ENCODE measurements at places on chromosomes 5 and 9. TPM values are rescaled to one million over a fixed set of nuclear protein-coding genes. Genes with fewer than 3 reads are reported as not detected.

DNA sequence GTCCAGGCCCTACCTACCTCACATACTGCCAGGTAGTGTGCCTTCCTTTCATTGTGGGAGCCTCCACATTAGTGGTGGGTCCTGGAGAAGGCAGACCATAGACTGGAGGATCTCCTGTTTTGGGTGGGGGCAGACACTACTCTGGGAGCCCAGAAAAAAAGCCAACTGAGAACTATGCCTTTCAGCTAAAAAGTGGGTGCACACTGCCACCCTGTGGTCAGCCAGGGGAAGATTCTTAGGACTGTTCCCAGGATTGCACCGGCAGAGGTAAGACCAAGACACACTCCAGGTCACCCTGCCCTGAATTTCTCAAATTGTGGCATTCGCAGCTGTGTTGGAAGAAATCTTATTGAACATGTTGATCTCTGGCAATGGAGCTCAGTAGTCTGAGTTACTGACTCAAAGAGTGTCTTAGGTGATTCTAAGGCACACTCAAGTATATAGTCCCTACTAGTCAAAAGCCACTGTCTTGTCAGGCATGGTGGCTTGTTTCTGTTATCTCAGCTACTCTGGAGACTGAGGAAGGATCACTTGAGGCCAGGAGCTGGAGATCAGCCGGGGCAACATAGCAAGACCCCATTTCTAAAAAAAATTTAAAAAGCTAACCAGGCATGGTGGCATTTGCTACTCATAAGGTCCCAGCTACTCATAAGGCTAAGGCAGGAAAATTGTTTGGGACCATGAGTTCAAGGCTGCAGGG is 3.6 kb downstream of the SIGMAR1 start:
- peaks cover 7% of the 10 kb centered on the region for H3K27me3 ChIP-seq
- H3K27ac ChIP-seq, result no peak overlapping the region
- peaks cover 15% of the 10 kb centered on the region for H3K4me1 ChIP-seq
- H3K36me3 ChIP-seq, result no peaks in the 10 kb centered on the region
- no peak overlapping the region for H3K4me3 ChIP-seq
- DNase-seq, result peak; percentile 48

- H3K4me1 ChIP-seq, result no peaks in the 10 kb centered on the region
- DNase-seq, result peak; percentile 16
- no peaks in the 10 kb centered on the region for H3K27me3 ChIP-seq
- H3K36me3 ChIP-seq, result no peaks in the 10 kb centered on the region
- H3K4me3 ChIP-seq, result no peak overlapping the region
- H3K27ac ChIP-seq, result no peak overlapping the region
Measured at GRCh38 chr5:94524841-94525697, 93.3 kb downstream of the KIAA0825 start.

- no peak overlapping the region for H3K4me3 ChIP-seq
- no peaks in the 10 kb centered on the region for H3K27me3 ChIP-seq
- no peaks in the 10 kb centered on the region for H3K36me3 ChIP-seq
- no peak for DNase-seq
- H3K4me1 ChIP-seq, result no peaks in the 10 kb centered on the region
Measured at GRCh38 chr5:105803431-105803830, 1867.3 kb downstream of the EFNA5 start.

DNA sequence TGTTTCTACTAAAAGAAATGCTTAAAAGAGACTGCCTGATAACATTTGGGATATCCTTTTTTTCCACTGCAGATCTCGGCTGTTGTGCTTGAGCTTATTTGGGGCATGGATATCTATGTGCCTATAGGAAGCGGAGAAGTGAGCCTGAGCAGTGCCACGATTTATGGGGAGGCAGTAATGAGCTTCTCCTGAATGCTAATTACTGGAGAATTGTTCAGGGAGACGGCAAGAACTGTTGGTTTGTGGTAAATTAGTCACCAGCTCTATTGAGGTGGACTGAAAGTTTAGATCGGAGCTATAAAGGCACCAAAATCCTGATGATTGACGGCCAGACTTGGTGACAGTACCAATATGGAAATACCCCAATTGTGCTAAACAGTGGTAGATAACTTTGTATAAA is 186.5 kb downstream of the ARHGEF28 start:
- peaks cover 6% of the 10 kb centered on the region for H3K4me1 ChIP-seq
- H3K27ac ChIP-seq, result no peak overlapping the region
- peaks cover 9% of the 10 kb centered on the region for H3K36me3 ChIP-seq
- no peaks in the 10 kb centered on the region for H3K27me3 ChIP-seq
- DNase-seq, result no peak
- no peak overlapping the region for H3K4me3 ChIP-seq

The CFAP90 gene
- total RNA-seq, result not detected

DNA sequence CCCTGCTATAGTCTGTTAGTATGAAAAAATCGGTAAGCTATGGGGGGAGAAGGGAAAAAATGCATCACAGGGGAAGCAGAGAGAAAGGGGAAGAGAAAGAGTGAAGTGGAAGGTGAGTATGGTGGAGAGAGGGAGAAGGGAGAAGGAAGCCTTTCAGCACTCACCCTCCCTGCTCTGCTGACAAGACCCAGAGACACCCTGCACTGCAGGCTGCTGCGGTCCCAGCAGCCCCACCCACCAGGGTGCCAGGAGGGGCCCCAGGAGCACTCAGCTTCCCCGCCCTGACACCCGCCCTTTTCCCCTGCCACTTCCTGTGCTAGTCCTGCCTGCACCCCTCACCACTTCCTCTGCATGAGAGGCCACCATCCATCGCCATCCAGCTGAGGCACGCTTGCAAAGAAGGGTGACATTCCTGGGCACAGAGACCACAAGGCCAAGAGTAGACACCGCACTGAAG is 12.7 kb downstream of the STK10 start:
- H3K36me3 ChIP-seq, result peaks cover 26% of the 10 kb centered on the region
- no peak for DNase-seq
- H3K4me1 ChIP-seq, result peaks cover 57% of the 10 kb centered on the region
- no peak overlapping the region for H3K27ac ChIP-seq
- H3K4me3 ChIP-seq, result no peak overlapping the region
- no peaks in the 10 kb centered on the region for H3K27me3 ChIP-seq

DNA sequence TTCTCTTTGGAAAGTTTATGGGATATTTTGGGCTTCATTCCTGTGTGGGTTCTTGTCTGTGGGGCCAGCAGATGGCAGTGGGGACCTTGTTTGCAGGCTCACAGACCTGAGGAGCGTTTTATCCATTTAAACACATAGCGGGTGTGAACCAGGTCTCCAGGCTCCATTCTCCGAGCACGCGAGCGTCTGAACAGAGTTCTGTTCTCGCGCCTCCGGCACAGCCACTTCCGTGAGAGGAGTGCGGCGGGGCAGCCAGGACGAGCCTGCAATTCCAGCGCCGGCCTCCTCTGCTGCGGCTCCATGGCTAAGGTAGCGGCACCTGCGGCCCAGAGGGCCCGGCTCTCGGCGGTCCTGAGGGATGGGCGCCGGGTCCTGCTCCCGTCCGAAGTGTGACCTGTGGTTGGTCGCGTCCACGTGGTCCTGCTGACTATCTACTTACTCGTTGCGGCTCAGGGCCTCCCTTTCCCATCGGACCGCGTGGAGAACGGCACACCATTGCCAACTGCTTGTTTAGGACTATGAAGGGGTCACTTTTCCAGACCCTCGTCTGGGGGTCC is 7.3 kb downstream of the NRARP start:
- DNase-seq, result no peak
- H3K36me3 ChIP-seq, result no peaks in the 10 kb centered on the region
- no peak overlapping the region for H3K4me3 ChIP-seq
- H3K27ac ChIP-seq, result no peak overlapping the region

- H3K4me3 ChIP-seq, result no peak overlapping the region
- H3K4me1 ChIP-seq, result no peaks in the 10 kb centered on the region
- no peaks in the 10 kb centered on the region for H3K36me3 ChIP-seq
Measured at GRCh38 chr9:14389146-14389545, 75.2 kb upstream of the NFIB start.

DNA sequence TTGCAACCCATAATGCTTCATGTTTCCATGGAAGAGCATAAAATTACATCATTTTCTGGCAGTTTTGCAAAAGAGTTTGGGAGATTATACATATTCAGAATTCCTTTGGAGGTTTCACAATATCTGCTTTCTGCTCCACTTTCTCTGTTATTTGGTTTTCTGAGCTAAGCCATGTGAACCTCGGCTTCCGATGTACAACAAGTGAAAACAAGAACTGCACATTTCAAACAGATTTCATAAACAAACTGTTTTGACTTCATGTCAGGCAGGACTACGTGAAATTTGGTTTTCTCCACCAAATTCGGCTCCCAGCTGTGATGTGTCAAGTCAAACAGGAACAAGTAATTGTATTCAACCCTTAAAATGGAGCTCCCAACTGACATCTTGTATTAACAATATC is 609.8 kb downstream of the IRX1 start:
- H3K27me3 ChIP-seq, result no peaks in the 10 kb centered on the region
- no peaks in the 10 kb centered on the region for H3K36me3 ChIP-seq
- H3K4me1 ChIP-seq, result no peaks in the 10 kb centered on the region
- H3K27ac ChIP-seq, result no peak overlapping the region
- no peak for DNase-seq

GRCh38 chr9:36492865-36493264 is 79.8 kb upstream of the MELK start:
- H3K27ac ChIP-seq, result no peak overlapping the region
- H3K4me1 ChIP-seq, result peaks cover 12% of the 10 kb centered on the region
- no peaks in the 10 kb centered on the region for H3K36me3 ChIP-seq
- H3K4me3 ChIP-seq, result no peak overlapping the region
- no peak for DNase-seq
- H3K27me3 ChIP-seq, result no peaks in the 10 kb centered on the region

The PRLR gene
- 0.05 TPM for total RNA-seq

The SLC6A18 gene
- total RNA-seq, result not detected

GRCh38 chr9:16348531-16348930 is 521.9 kb downstream of the BNC2 start:
- H3K36me3 ChIP-seq, result no peaks in the 10 kb centered on the region
- peaks cover 4% of the 10 kb centered on the region for H3K4me1 ChIP-seq
- no peak overlapping the region for H3K4me3 ChIP-seq
- DNase-seq, result no peak
- no peak overlapping the region for H3K27ac ChIP-seq
- H3K27me3 ChIP-seq, result no peaks in the 10 kb centered on the region

- H3K4me3 ChIP-seq, result no peak overlapping the region
- H3K4me1 ChIP-seq, result peaks cover 8% of the 10 kb centered on the region
- no peaks in the 10 kb centered on the region for H3K36me3 ChIP-seq
- DNase-seq, result no peak
- no peak overlapping the region for H3K27ac ChIP-seq
- H3K27me3 ChIP-seq, result no peaks in the 10 kb centered on the region
Measured at GRCh38 chr5:155087036-155087435, 73.5 kb downstream of the KIF4B start.

The CCDC192 gene
- not detected for total RNA-seq

The ANKRD33B gene
- 10.2 TPM for total RNA-seq

DNA sequence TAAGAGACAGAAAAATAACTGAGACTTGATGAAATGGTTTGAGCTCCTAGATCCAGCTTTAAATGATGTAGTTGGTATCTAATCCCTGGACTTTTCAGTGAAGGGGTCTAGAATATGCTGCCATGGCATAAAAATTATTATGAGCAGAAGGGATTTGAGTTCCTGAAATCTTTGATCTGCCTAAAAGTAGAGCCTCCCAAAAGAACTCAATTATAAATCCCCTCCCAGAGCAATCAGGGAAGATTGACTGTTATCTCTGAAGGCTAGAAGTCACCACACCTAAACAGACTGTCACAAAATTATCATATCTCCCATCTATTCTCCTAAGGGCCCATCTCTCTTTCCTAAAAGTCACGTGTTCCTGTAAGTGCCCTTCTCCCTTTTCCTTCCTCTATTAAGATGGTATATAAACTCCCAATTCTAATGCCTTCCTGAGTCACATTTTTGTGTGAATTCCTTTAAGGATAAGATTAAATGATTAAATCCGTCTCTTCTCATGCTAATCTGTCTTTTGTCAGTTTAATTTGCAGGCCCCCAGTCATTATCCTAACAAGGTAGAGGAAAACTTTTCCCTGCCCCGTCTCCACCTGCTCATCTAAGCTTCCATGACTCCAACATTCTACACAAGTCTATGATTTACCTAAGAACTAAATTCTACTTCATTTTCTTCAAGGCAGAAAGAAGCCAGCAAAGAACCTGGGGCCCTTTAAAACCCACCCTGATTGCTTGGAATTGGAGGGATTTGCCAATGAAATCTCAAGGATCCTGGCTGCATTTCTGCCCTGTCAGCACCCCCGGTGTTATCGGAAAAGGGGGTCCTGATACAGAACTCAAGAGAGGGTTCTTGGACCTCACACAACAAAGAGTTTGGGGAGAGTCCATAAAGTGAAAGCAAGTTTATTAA is 47.1 kb upstream of the PWWP2A start:
- H3K36me3 ChIP-seq, result no peaks in the 10 kb centered on the region
- DNase-seq, result no peak
- H3K4me1 ChIP-seq, result peaks cover 39% of the 10 kb centered on the region
- H3K27ac ChIP-seq, result peak overlapping the region; percentile 38
- no peaks in the 10 kb centered on the region for H3K27me3 ChIP-seq

The CCDC180 gene
- total RNA-seq, result 0.03 TPM

GRCh38 chr5:35129276-35129675 is 81.5 kb upstream of the AGXT2 start:
- no peak overlapping the region for H3K27ac ChIP-seq
- no peak for DNase-seq
- H3K27me3 ChIP-seq, result no peaks in the 10 kb centered on the region
- H3K36me3 ChIP-seq, result no peaks in the 10 kb centered on the region

DNA sequence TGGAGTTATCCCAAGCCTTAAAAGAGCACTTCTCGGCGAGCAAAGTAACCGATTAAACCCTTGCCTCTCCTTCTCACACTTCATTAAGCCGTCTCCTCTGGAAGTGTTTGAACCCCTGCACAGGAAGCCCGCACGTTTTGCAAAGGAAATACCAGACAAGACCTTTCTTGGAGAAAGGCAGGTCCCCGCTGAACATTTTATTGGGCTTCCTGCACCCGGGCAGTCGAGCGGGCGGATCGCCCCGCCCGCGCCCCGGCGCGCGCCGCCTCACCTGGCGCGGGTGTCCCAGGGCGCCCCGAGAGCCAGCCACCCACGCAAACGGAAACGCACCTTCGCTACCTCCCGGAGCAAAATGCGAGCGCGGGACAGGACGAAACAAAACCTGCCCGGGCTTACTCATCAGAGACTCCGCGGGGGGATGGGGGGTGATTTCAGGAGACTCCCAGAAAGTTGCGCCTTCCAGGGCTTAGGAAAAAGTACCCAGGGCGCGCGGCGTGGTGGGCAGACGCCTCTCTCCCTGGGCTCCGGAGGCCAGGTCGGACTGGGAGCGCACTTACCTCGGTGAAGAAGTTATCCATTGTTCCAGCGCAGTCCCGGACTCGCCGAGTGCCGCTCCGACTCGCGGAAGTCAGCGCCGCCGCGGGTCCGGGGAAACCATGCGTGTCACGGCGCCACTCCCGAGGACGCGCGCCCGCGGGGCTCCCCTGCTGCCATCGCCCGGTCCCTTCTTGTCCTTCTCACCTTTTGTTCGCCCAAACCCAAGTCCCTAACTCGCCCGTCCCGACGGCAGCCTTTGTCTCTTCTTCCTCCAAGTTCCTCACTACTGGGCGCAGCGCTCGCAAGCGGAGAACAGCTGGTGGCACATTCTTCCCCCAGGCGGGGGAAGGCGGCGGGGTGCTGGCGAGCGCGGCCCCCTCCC is 598 bp downstream of the MYO10 start:
- peak overlapping the region; percentile 70 for H3K27ac ChIP-seq
- peaks cover 3% of the 10 kb centered on the region for H3K27me3 ChIP-seq
- DNase-seq, result peak; percentile 95

- H3K27me3 ChIP-seq, result no peaks in the 10 kb centered on the region
- H3K4me1 ChIP-seq, result peaks cover 18% of the 10 kb centered on the region
- no peaks in the 10 kb centered on the region for H3K36me3 ChIP-seq
- H3K27ac ChIP-seq, result no peak overlapping the region
Measured at GRCh38 chr9:15299374-15299939, 7.6 kb downstream of the TTC39B start.

Data from SJSA1 (cell line).